Naive thymus-derived CD4-positive, alpha-beta T cell (primary cell): ENCODE measurements at places on chromosomes 12 and 14.
A peak's percentile ranks its signal among the peaks of the same experiment; 100 is the strongest.

GRCh38 chr14:44271006-44271405, 236.1 kb downstream of the FSCB start:
- no peak for DNase-seq

DNA sequence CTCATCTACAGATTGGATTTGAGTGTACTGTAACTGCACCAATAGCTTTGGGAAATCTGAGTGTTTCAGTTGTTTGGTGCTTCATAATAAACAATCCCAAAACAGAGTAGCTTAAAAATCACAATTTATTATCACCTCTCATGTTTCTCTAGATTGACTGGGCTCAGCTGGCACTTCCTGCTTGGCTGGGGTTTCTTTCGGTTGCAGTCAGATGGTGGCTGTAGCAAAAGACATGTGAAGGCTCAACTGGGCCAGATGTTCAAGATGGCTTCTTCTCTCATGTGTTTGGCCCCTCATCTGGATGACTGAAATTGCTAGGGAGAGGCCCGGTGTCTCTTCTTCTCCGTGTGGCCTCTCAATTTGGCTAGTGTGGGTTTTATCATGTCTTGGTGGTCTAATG, 12.1 kb upstream of the BMP4 start:
- no peak for DNase-seq

DNA sequence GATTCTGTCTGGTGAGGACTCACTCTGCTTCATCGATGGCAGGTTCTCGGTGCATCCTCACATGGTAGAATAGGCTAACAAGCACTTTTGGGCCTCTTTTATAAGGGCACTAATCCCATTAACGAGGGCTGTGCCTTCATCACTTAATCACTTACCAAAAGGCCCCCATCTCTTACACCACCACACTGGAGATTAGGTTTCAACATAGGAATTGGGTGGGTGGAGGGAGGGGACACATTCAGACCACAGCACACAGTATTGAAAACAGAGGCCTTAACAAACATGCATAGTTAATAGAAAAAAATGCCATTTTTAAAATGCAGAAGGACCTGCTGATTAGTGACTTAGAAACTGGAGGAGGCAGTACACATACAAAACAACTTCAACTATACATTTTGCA, 61.6 kb downstream of the SPPL3 start:
- DNase-seq, result no peak

DNA sequence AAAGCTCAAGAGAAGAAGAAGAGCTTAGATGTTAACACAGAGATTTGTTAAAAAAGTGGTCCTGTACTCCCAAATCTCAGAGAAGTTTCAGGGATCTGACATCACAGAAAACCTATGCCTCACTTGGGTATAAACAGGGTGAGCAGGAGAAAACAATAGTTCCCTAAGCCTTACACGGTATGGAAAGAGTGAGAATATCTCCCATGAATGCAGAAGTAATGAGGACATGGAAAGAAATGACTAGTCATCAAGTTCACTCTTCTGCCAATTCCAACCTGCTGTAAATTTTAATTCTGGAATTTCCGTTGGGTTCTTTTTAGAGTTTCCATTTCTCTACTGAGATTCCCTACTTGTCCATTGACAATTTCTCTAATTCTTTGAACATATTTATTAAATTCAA, 6.2 kb upstream of the PTGER2 start:
- no peak for DNase-seq

GRCh38 chr12:121255433-121255832, 41.1 kb downstream of the CAMKK2 start:
- DNase-seq, result no peak

DNA sequence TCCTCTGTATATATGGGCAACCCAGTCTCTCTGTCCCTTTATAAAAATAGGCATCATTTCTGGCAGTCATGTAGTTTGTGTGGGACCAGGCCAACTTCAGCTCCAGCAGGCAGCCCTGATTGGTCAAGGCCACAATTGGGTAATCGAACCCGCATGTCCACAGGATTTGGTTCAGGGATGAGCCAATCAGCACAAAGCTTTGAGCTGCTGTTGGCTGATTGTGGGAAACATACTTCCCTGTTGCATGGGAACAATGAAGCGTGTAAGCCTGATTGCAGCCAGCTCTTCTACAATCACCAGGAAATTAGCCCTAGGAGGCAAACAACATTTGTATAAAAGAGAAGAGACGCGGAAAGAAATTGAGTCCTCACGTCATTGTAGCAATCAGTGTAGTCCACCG, 328.6 kb downstream of the PCNX1 start:
- no peak for DNase-seq

GRCh38 chr14:53652068-53652467, 304.6 kb downstream of the BMP4 start:
- no peak for DNase-seq

DNA sequence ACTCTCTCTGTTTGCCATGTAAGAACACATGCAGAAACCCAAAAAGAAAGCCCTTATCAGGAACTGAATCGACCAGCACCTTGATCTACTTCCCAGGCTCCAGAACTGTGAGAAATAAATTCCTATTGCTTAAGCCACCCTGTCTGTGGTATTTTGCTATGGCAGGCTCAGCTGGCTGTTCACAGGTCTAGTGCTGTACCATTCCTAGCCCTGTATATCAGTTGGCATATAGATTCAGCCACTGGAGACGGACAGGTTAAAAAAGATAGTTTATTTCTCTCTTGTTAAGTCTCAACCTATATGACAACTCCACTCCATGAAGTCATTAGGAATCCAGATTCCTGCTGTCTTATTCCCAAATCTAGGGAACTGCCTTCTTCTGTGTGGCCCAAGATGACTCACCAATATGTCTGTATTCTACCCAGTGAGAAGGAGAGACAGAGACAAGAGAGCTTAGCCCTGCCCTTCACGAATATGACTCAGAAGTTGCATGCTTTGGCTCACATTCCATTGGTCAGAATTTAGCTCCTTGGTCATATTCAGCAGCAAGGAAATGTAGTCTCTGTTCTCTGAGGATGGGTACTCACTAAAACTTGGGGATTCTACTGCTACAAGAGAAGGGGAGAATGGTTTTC, 57.0 kb downstream of the PLEKHG7 start:
- DNase-seq, result no peak

DNA sequence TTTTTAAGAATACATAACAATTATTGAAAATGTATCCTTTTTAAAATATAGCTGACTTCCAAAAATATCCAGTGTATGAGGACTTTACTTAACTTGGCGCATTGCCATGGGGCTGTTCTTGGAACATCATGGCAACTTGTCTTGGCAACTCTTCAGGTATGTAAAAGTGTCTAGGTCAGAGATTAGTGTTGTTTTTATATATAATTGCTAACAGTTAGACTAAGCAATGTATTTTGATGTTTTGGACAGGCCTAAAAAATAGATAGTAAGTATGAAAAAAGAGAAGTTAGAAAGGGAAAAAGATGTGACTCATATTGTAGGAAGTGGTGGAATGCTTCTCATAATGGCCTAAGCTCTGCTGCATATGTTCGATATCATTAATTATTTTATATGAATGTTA, 70.9 kb downstream of the MON2 start:
- no peak for DNase-seq

DNA sequence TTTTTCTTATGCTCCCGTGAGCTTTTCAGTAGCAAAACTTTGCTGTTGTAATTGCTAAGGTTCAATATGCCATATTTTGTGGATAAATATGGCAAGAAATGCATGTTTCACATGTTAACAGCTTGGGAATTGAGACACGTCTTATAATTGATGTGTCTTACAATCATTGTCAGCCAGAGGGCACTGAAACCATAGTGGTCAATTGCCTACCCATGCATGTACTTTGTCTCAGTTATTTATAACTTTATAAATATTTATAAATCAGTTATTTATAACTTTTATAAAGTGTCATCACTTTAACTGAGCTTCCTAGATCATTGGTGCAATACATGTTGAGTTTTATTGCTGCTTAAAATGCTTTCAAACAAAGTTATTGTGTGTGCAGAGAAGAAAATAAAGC, 82.0 kb downstream of the CATSPERB start:
- peak; percentile 16 for DNase-seq

DNA sequence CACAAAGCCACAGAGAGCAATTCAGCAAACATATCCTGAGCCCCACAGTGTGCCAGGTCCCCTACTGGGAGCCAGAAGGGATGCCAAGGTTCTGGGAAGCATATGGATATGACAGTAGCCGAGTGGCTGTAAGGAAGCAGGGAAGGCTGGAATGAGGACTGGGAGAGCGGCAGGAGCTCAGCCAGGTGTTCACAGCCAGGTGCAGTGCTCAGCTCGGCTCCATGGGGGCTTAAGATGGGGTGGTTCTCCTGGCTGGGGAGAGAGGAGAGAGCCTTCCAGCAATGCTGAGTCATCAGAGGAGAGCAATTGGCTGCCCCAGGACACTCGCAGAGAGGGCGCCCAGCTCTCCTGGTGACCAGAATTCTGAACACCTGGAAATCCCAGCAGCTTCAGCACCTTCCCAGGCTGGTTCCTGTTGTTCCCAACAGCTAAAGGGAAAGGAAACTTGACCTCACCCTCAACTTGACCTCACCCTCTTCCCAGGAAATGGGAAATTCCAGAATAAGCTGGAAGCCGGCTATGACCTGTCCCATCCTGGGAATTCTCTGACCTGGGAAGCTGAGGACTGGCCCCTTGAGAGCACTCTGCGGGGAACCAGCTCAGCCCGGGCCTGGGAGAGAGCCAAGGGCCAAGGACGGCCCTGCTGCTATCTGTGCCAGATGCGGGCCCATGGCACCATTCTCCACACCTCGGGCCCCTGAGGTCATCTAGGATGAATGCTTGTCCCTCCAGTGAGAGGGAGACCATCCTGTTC, 34.6 kb downstream of the SLC6A12 start:
- no peak for DNase-seq

GRCh38 chr12:129900306-129900705, 3.5 kb downstream of the TMEM132D start:
- no peak for DNase-seq

- DNase-seq, result no peak
Measured at GRCh38 chr12:42196723-42197603, 41.1 kb downstream of the YAF2 start.

DNA sequence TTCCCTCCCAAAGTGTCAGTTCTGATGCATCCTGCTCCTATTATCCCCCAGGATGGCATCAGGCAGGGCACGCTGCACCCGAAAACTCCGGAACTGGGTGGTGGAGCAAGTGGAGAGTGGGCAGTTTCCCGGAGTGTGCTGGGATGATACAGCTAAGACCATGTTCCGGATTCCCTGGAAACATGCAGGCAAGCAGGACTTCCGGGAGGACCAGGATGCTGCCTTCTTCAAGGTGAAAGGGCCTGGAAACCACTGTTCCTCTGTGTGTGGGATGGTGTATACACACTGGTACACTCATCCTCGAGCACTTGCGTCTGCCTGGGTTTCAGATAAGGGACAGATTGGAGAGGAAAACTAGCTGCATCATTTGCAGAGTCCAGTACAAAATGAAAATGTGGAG, 1.0 kb downstream of the IRF9 start:
- no peak for DNase-seq

DNA sequence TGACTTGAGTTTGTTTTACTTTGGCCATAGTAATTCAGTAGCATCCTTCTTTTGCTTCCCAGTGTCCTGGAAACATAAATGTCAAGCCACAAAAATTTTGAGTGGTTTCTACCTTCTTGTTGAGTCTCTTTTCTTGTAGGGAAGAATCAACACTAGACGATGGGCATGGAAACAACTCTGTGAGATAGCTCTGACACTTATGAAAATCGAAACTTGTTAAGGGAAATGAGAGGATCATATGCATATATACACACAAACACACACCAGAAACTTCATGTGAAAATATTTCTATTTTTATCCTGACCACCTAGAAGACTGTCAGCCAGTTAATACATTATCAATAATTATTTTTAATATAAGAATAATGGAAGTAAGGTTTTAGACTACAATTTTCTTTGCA, 1247.3 kb upstream of the FLRT2 start:
- no peak for DNase-seq

- no peak for DNase-seq
Measured at GRCh38 chr12:27631813-27632491, 64.3 kb upstream of the REP15 start.

DNA sequence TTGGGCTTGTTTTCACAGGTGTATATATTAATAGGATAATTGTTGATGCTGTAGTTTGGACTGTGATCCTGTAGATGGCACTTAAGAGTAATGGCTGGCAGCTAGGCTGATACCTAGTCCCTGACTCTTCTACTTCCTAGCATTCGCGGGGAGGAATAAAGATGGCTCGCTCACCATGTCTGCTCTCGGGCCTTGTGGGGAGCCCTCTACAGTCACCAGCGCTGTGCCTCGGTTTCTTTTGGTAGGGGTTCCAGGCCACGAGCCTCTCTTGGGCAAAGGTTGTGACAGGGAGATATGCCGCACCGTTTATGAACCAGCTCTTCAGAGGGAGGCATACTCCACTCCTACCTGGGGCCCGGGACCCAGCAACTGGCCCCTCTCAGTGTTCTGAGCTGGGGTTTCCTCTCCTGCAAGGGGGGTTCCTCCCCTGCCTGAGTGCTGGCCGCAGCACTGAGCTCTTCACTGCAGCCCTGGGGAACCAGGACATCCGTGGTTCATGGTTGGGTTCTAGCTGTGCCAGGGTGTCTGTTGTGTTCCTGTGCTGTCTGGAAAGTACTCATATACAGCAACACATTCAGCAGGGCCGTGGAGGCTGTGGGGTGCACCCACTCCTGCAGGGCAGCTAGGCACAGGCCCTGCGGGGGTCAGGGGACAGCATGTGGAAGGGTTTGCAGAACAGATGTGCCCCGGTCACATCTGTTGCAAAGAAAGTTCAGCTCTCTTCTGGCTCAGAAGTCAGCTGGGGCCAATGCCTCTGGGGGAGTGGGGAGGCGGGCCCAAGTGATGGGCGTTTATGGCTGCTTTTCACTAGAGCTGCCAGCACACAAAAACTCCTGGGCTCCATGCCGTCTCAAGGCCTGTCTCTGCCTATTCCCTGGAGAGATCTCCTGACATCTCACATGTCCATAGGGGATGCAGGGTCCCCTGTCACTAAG, 147.9 kb downstream of the PPFIA2 start:
- DNase-seq, result no peak

DNA sequence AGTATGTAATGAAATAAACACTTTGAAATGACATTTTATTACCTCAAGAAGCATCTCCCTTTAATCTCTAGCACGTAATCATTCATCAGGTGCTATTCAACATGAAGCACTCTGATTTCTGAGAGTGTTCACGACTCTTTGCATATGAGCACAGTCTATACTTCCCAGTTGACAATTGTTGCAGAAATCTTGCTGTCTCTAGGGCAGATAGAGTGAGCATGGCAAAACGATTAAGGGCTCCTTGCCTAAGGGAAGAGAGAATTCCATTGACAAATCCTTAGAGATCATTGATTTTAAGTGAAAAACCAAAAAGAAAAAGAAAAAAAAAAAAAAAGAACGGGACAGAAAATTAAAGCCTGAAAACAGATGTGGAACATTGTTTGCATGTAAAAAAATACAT, 107.6 kb downstream of the C12orf50 start:
- DNase-seq, result no peak

DNA sequence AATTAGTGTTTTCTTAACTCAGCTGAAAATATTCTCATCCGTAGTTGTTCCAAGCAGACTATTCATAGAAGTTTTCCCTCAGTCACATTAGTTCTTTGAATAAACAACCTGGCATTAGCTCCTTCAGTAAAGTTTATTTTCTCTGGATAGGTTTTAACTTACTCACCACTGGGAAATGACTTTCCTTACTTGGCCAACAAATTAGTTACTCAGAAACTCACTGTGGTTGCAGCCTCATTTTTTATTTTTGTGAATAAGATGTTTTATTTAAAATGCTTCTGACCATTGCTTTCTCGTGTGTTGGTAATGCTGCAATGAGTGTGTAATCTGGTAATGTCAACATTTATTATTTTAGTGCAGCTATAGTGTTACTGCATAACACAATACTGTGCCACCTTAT, 74.9 kb downstream of the NOVA1 start:
- DNase-seq, result no peak
